Lower lobe of right lung (tissue), 2 donors: ENCODE measurements at places on chromosomes 3 and 15. TPM values are rescaled to one million over a fixed set of nuclear protein-coding genes. Genes with fewer than 3 reads are reported as not detected.

GRCh38 chr3:184696697-184697096 is 15.2 kb downstream of the MAGEF1 start:
- H3K27me3 ChIP-seq = no peaks in the 10 kb centered on the region
- H3K36me3 ChIP-seq = no peaks in the 10 kb centered on the region
- H3K4me1 ChIP-seq = peaks cover 11% of the 10 kb centered on the region
- H3K27ac ChIP-seq = no peak overlapping the region

GRCh38 chr15:32879980-32880379 is 162.2 kb downstream of the GREM1 start:
- H3K27ac ChIP-seq = no peak overlapping the region
- DNase-seq = no peak
- no peaks in the 10 kb centered on the region for H3K27me3 ChIP-seq
- H3K36me3 ChIP-seq = no peaks in the 10 kb centered on the region

GRCh38 chr3:114323546-114324254 is 29.9 kb downstream of the TIGIT start:
- DNase-seq = no peak
- H3K4me3 ChIP-seq = no peak overlapping the region
- no peak overlapping the region for H3K27ac ChIP-seq

- DNase-seq = no peak
- H3K4me3 ChIP-seq = no peak overlapping the region
- H3K4me1 ChIP-seq = peaks cover 16% of the 10 kb centered on the region
- H3K36me3 ChIP-seq = no peaks in the 10 kb centered on the region
- H3K27ac ChIP-seq = no peak overlapping the region
These were observed 22.0 kb downstream of the AADAC start for GRCh38 chr3:151835751-151836525.

GRCh38 chr3:14306142-14306541 is 96.3 kb upstream of the SLC6A6 start:
- H3K27me3 ChIP-seq = peaks cover 2% of the 10 kb centered on the region
- no peak overlapping the region for H3K4me3 ChIP-seq
- no peak for DNase-seq
- H3K27ac ChIP-seq = no peak overlapping the region
- H3K36me3 ChIP-seq = no peaks in the 10 kb centered on the region
- H3K4me1 ChIP-seq = no peaks in the 10 kb centered on the region

GRCh38 chr15:39582286-39582976 is 1.6 kb downstream of the THBS1 start:
- H3K36me3 ChIP-seq = peaks cover 54% of the 10 kb centered on the region
- H3K27me3 ChIP-seq = no peaks in the 10 kb centered on the region
- no peak for DNase-seq
- H3K27ac ChIP-seq = peak overlapping the region; percentile 94

- H3K27me3 ChIP-seq = no peaks in the 10 kb centered on the region
- peaks cover 7% of the 10 kb centered on the region for H3K36me3 ChIP-seq
- no peak overlapping the region for H3K27ac ChIP-seq
- H3K4me1 ChIP-seq = no peaks in the 10 kb centered on the region
- no peak overlapping the region for H3K4me3 ChIP-seq
- no peak for DNase-seq
These were observed 215.6 kb downstream of the CBLB start for GRCh38 chr3:105653166-105653565.

- H3K27me3 ChIP-seq = no peaks in the 10 kb centered on the region
- H3K4me1 ChIP-seq = peaks cover 30% of the 10 kb centered on the region
- H3K4me3 ChIP-seq = no peak overlapping the region
- no peaks in the 10 kb centered on the region for H3K36me3 ChIP-seq
- DNase-seq = no peak
These were observed 87.6 kb downstream of the FOXP1 start for GRCh38 chr3:71495708-71496472.

DNA sequence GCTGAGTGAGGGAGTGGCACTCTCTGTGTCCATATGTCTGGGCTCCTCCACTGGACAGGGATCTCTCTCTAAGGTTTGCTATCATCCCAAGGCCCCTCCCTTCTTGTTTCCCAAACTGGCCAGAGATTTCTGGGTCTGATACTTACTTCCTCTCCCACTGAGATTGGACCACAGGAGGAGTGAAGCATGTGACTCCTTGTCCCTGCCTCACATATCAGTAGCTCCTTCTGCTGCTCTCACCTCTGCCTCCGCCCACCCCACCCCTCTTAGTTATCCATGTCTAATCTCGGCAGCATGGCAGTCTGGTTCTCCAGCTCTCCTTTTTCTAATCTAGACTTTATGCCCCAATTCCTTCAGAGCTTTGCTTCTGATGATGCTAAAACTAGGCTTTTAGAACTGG is 223.1 kb downstream of the RPLP1 start:
- H3K36me3 ChIP-seq = no peaks in the 10 kb centered on the region
- H3K27ac ChIP-seq = no peak overlapping the region
- no peak for DNase-seq
- H3K27me3 ChIP-seq = no peaks in the 10 kb centered on the region
- no peaks in the 10 kb centered on the region for H3K4me1 ChIP-seq

- no peaks in the 10 kb centered on the region for H3K36me3 ChIP-seq
- peak overlapping the region; percentile 70 for H3K27ac ChIP-seq
- no peak for DNase-seq
- H3K27me3 ChIP-seq = no peaks in the 10 kb centered on the region
- H3K4me1 ChIP-seq = peaks cover 85% of the 10 kb centered on the region
These were observed 63.8 kb downstream of the CHSY1 start for GRCh38 chr15:101187820-101188636.

- H3K4me1 ChIP-seq = peaks cover 14% of the 10 kb centered on the region
- H3K36me3 ChIP-seq = no peaks in the 10 kb centered on the region
- DNase-seq = peak; percentile 89
- peak within 1 kb of the TSS; percentile 91 for H3K27ac ChIP-seq
- peak within 1 kb of the TSS; percentile 83 for H3K4me3 ChIP-seq
- no peaks in the 10 kb centered on the region for H3K27me3 ChIP-seq
These were observed at the start of the genes CEP19 and PIGX for GRCh38 chr3:196711838-196712513. CEP19 (minus strand) TSS chr3:196712250; CDS start chr3:196708657, 3,593 bp downstream. PIGX (plus strand) TSS chr3:196712377.

DNA sequence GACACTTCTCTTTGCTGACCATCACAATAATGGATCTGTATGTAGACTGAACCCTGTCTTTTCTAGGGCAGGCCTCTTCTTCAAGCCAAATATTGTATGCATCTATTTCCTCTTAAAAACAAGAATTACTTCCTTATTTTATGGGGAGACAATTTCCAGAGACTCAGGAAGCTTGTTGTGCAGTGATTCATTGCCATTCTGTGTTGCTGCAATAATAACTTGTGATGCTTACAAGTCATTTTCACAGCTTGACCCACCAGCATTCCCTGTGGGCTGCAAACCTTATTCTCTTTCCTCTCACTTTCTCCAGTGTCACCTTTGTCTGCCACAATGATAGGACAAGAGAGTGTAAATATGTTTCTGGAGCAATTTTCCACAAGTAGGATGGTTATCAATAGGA is 276.7 kb upstream of the SGO1 start:
- no peak overlapping the region for H3K4me3 ChIP-seq
- H3K36me3 ChIP-seq = no peaks in the 10 kb centered on the region
- H3K27ac ChIP-seq = no peak overlapping the region
- no peaks in the 10 kb centered on the region for H3K27me3 ChIP-seq
- DNase-seq = no peak

- no peaks in the 10 kb centered on the region for H3K27me3 ChIP-seq
- no peak overlapping the region for H3K27ac ChIP-seq
- no peak overlapping the region for H3K4me3 ChIP-seq
- H3K36me3 ChIP-seq = peaks cover 74% of the 10 kb centered on the region
- no peak for DNase-seq
These were observed 19.8 kb downstream of the GHRL start for GRCh38 chr3:10272977-10273376.

- no peaks in the 10 kb centered on the region for H3K27me3 ChIP-seq
- no peaks in the 10 kb centered on the region for H3K36me3 ChIP-seq
- H3K4me3 ChIP-seq = no peak overlapping the region
- DNase-seq = no peak
- H3K4me1 ChIP-seq = no peaks in the 10 kb centered on the region
These were observed 357.5 kb downstream of the CHST2 start for GRCh38 chr3:143476965-143477640.

- H3K27me3 ChIP-seq = no peaks in the 10 kb centered on the region
- no peaks in the 10 kb centered on the region for H3K36me3 ChIP-seq
- no peak for DNase-seq
- no peak overlapping the region for H3K27ac ChIP-seq
- no peaks in the 10 kb centered on the region for H3K4me1 ChIP-seq
These were observed 245.2 kb upstream of the ARPP21 start for GRCh38 chr3:35393901-35394799.

- no peaks in the 10 kb centered on the region for H3K36me3 ChIP-seq
- no peaks in the 10 kb centered on the region for H3K4me1 ChIP-seq
- H3K27ac ChIP-seq = no peak overlapping the region
These were observed 1195.9 kb downstream of the ROBO2 start for GRCh38 chr3:78235841-78236240.

GRCh38 chr15:52066842-52067544 is 45.6 kb downstream of the BCL2L10 start:
- DNase-seq = no peak
- no peak overlapping the region for H3K4me3 ChIP-seq
- H3K27ac ChIP-seq = no peak overlapping the region
- peaks cover 9% of the 10 kb centered on the region for H3K4me1 ChIP-seq
- H3K27me3 ChIP-seq = no peaks in the 10 kb centered on the region

DNA sequence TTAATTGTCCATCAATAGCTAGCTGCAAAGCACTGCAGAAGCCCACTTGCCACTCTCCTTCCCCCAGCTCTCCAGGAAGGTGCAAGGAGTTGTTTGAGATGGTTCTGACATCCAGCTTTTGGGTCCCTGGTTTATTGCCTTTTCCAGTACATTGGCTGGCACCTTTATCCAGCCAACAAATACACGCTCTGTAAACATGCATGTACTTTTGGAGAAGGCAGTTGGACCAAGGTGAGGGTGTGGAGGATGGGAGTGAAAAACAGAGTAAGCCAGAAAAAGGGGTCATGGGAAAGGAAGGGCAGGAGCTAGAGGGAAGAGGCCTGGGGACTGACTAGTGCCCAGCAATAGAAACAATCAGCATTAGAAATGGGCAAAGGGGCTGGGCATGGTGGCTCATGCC is 102.7 kb downstream of the CGNL1 start:
- no peak for DNase-seq
- H3K4me3 ChIP-seq = no peak overlapping the region
- no peaks in the 10 kb centered on the region for H3K27me3 ChIP-seq

DNA sequence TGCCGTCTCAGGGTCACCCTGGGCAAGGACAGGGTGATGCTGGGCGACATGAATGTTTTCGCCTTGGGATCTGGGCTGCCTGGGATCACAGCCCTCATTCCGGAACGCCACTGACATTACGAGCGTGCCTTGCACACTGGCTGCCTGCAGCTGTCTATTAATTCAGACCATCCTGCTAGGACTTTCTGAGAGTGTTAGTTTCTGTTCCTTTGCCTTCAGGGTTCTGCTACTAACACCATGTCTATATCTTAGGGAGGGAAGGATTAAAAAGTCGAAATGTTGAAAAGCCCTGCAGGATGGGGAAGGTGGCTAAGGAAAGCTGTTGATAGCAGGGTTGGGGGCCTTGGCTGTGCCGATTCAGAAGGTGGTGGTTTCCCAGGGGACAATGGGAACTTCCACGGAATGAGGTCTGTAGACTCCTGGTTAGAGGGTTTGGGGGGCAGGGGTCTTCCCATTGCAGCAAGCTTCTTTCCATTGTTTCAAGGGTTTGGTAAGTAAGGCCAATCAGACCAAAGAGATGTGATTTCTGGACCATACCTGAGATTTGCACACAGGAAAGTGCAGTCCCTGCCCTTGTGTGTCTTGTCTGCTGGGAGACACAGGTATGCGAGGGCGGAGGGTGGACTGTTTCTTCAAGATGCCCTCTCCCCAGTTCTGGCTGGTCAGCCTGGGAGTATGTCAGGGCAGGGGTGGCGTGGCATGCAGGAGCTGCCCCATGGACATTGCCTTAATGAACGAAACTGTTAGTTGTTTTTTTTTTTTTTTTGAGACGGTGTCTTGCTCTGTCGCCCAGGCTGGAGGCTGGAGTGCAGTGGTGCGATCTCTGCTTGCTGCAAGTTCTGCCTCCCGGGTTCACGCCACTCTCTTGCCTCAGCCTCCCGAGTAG is 50.9 kb downstream of the RGMA start:
- H3K4me1 ChIP-seq = peaks cover 34% of the 10 kb centered on the region
- no peak overlapping the region for H3K27ac ChIP-seq
- H3K27me3 ChIP-seq = no peaks in the 10 kb centered on the region
- H3K36me3 ChIP-seq = no peaks in the 10 kb centered on the region

GRCh38 chr3:184678317-184679055 is 33.4 kb downstream of the MAGEF1 start:
- no peak for DNase-seq
- no peaks in the 10 kb centered on the region for H3K27me3 ChIP-seq
- H3K4me3 ChIP-seq = no peak overlapping the region
- H3K4me1 ChIP-seq = no peaks in the 10 kb centered on the region
- no peaks in the 10 kb centered on the region for H3K36me3 ChIP-seq
- no peak overlapping the region for H3K27ac ChIP-seq

DNA sequence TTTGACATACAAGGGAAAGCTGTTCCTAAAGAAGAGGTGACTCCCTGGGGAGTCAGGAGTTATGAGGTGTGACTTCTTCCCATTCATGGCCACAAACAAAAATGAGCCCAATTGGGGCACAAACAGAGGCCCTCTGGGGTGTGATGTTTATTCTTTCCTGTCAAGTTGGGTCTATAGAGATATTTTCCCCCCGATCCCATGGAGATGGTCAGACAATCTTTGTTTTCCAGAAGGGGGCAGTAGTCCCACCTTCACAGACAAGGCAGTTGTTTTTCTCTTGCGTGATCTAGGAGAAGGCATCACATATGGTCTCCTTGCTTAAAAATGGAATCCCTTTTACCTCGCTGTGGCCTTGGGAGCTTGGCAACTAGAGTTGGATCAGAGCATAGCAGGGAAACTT is 110.3 kb downstream of the MFSD1 start:
- no peaks in the 10 kb centered on the region for H3K27me3 ChIP-seq
- H3K27ac ChIP-seq = no peak overlapping the region
- no peak for DNase-seq
- H3K36me3 ChIP-seq = no peaks in the 10 kb centered on the region

GRCh38 chr3:45225465-45226205 is 452 bp downstream of the TMEM158 start:
- H3K27ac ChIP-seq = no peak overlapping the region
- H3K27me3 ChIP-seq = peaks cover 38% of the 10 kb centered on the region
- H3K4me3 ChIP-seq = peak overlapping the region; percentile 54
- no peaks in the 10 kb centered on the region for H3K36me3 ChIP-seq
- peaks cover 8% of the 10 kb centered on the region for H3K4me1 ChIP-seq

GRCh38 chr3:159881828-159882309 is 106.8 kb upstream of the IL12A start:
- peaks cover 19% of the 10 kb centered on the region for H3K4me1 ChIP-seq
- H3K36me3 ChIP-seq = no peaks in the 10 kb centered on the region
- H3K27ac ChIP-seq = no peak overlapping the region
- H3K4me3 ChIP-seq = no peak overlapping the region
- no peaks in the 10 kb centered on the region for H3K27me3 ChIP-seq
- DNase-seq = peak; percentile 51

- H3K27ac ChIP-seq = peak overlapping the region; percentile 42
- H3K4me1 ChIP-seq = peaks cover 34% of the 10 kb centered on the region
- no peaks in the 10 kb centered on the region for H3K36me3 ChIP-seq
- DNase-seq = peak; percentile 66
- peak overlapping the region; percentile 32 for H3K4me3 ChIP-seq
- H3K27me3 ChIP-seq = no peaks in the 10 kb centered on the region
These were observed 24.4 kb upstream of the FRMD4B start for GRCh38 chr3:69410301-69410700.

Gene ZNF385D
- 2.9 TPM for total RNA-seq

Gene POLQ
- 0.56 TPM for total RNA-seq

Gene SEMA3G
- total RNA-seq = 23.6 TPM

Gene GOLGA6A
- not detected for total RNA-seq

Gene RARRES1
- 65.8 TPM for total RNA-seq

Gene ADAMTSL3
- 26.4 TPM for total RNA-seq

Gene MEIS2
- 20.7 TPM for total RNA-seq

Gene LRCH3
- 35.7 TPM for total RNA-seq

Gene ERICH6
- total RNA-seq = not detected

Gene PTPN23
- total RNA-seq = 40.4 TPM

Gene CCK
- total RNA-seq = not detected

Gene SLC7A14
- 0.06 TPM for total RNA-seq

Gene FAM43A
- 12.9 TPM for total RNA-seq
